ENCODE measurements at places on chromosomes 12 and 14.

DNA sequence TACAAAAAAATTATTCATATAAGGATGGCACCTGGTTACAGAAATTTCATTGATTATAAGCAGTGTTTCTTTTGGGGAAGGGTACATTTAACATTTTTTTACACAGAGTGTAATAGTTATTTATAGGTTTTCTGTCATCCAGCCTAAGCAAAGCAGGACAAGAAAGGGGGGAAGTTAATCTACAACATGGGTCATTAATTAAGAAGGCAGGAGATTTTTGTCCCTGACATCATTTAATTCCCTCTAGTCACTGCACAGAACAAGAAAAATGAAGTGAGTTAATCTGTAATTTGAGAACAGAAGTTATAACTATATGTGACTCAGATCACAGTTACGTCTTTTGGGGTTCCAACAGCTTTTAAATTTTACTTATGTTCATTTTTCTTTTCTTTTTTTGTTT lies 173.4 kb downstream of the PTPRO start:
- DNase-seq: no peak

GRCh38 chr14:39762576-39763401 lies 330.6 kb upstream of the FBXO33 start:
- no peak for DNase-seq

DNA sequence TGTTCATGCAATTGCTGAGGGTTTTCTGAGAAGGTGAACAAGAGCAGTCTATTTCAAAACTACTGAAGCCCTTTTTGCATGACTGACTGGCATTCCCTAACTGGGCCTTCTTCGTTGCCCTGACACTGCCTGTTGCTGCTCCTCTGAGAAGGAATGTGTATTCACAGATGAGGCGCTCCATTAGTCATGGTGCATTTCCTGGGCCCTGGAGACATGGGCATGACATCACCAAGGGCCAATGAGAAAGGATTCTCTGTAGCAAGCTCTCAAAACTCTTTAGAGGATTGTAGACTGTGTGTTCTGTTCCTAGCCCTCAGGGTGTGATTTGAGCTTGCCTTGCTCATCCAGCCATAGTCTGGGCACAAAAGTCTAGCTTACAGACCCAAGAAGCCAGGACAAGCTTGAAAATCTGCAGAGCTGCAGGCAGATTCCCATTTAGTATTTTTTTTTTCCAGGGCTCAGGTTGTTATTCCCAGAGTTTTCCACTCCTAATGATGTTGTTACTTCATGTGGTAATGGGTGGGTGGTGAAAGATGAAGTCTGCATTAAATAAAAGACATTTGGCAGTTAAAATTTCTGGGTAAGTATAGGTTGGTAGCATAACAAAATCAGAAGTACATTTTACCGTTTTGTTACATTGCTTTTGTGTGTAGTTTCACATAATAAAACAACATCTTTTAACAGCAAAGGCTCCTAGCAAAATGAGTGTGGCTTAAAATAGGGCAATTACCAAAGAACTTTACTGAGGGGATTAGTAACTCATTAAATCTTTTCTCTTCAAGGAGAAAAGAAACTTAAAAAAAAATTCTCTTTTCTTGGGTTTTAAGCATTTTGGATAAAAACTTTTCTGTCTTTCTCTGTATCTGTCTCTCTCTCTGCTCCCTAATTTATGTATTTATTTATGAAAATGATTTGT lies 318.4 kb downstream of the RAD51B start:
- DNase-seq: no peak

- no peak for DNase-seq
These were observed 19.4 kb downstream of the PPP2R5C start for GRCh38 chr14:101780887-101781239.

GRCh38 chr14:61899497-61899896 lies 137.3 kb downstream of the SNAPC1 start:
- DNase-seq: no peak

GRCh38 chr14:24426150-24426911 lies 3.1 kb downstream of the CBLN3 start:
- DNase-seq: no peak

All from stimulated activated CD8-positive, alpha-beta memory T cell treated with anti-CD3 and anti-CD28 coated beads, Interleukin-4, amount 100 ng/mL, for 4 hours (primary cell).